ENCODE measurements at places on chromosomes 3 and 15.

GRCh38 chr3:157475921-157476414 lies 27.2 kb downstream of the VEPH1 start:
- no peak for DNase-seq

DNA sequence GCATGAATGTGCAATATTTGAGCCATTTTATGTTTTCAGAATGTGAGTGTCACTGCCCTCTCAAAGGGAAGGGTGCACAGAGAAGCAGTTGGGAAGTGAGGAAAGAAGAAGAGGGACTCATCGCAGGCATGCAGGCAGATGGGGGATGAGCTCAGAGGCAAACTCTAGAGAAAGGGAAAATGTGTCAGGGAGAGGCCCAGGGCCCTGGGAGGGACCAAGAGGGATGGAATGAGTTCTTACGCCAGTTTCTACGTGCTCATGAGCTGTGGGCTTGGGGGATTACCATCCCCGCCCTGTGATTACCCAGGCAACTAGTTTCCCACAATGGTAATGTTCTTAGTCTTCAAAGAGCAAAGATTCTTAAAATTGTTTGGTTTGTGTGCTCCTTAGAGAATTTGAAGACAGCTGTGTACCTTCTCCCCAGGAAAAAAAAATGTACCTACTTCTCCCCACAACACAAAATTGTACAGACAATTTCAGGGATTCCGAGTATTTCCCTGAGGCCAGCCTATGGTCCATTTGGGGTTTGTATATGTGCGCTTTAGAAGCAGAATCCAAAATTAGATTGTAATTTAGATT lies 17.8 kb downstream of the GCSAM start:
- DNase-seq = no peak

- no peak for DNase-seq
These were observed 310.9 kb downstream of the TBC1D5 start for GRCh38 chr3:17431484-17432045.

DNA sequence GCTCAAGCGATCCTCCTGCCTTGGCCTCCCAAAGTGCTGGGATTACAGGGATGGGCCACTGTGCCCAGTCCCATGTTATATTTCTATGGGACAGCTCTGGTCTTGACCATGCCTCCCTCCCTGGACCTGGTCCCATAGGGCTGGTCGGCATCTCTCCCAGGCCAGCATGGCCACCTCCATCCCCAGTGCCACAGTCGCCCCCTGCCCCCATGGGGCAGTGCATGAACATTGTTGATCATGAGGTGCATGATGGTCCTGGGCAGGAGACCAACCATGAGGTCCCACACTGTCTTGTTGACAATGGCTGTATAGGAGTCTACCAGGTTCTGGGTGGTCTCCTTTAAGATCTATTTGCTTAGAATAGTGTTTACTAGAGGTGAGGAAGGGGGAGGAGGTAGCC lies 6.5 kb downstream of the RPS17 start:
- DNase-seq = no peak

GRCh38 chr3:86168512-86168911 lies 822.4 kb downstream of the VGLL3 start:
- DNase-seq = no peak
